ENCODE measurements at places on chromosomes 5 and 9.

GRCh38 chr9:112041199-112041535, 133.9 kb downstream of the SUSD1 start:
- DNase-seq = no peak

- DNase-seq = peak; percentile 57
These were observed 141.4 kb downstream of the NPR3 start for GRCh38 chr5:32852535-32852934.

DNA sequence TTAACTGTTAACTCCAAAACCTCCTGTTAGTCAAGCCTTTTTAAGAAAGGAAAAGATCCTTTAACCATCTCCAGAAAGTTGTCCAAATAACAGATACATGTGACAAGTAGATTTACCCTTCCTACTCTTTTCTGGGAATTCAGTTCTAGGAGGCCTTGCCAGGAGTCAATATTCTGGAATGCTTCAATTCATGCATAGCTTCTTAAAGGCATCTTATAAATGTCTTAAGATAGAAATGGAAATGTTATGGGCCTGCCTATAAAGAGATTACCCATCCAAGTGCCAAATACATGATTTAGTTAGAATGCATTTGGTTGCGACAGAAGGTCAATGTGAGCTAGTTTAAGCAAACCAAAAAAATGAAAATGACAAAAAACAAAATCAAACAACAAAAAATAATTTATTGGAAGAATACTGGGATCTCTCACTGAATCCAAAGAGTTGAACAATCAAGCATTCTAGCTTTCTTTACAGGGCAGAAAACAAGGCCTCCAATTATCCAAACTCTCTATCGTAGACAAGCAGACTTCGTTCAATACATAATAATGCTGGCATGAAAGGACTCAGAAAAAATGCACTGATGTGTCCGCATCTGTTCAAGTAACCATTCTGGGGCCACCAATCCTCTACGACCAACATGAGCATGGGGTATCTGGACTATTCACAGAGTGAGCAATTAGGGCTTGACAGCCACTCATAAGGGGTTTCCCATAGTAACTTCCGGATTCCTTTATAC, 188.6 kb downstream of the CTNND2 start:
- DNase-seq = no peak

GRCh38 chr5:33539212-33539611, 98.4 kb downstream of the TARS1 start:
- no peak for DNase-seq

GRCh38 chr5:54769072-54769471, 216.3 kb downstream of the ESM1 start:
- DNase-seq = no peak

- DNase-seq = no peak
These were observed 1.1 kb upstream of the SMC2 start for GRCh38 chr9:104092875-104093600.

GRCh38 chr9:125238915-125239446, 2.2 kb downstream of the HSPA5 start:
- no peak for DNase-seq

DNA sequence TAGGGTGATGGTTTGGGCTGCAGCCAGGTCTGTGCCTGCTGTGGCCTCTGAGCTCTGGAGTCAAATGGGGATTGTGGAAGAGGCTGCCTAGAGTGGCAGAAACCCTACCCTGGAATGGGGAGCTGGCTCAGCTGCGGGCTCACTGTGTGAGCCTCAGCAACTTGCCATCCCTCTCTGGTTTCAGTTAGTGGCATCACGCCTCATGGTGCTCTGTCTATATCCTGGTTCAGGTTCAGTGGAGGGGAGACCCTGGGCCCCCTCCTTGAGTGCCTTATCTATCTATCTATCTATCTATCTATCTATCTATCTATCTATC, 132.6 kb downstream of the PHF2 start:
- DNase-seq = no peak

GRCh38 chr5:132427281-132428146, 58.0 kb downstream of the SLC22A5 start:
- no peak for DNase-seq

DNA sequence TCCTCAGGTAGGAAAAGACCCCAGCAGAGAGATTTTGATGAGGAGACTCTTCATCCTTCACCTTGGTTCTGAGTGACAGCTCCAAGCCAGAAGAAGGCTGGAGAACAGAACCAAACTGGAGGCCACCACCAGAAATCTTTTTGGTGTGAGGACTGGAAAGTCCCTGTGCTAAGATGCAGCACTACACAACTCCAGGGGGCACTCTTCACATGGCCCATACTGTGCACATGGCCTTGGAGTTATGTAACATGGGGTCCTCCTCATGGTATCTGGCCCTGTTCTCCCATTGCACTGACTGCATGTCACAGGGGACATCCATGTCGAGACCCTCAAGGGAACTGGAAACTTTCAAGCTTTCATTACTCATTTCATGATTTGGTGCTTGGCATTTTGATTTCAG, 17.3 kb upstream of the STX17 start:
- DNase-seq = no peak

- no peak for DNase-seq
These were observed 25.0 kb upstream of the MYO10 start for GRCh38 chr5:16961131-16961530.

GRCh38 chr5:113922343-113922742, 408.8 kb downstream of the YTHDC2 start:
- no peak for DNase-seq

GRCh38 chr9:29068461-29068860, 1495.2 kb upstream of the C9orf72 start:
- DNase-seq = no peak

DNA sequence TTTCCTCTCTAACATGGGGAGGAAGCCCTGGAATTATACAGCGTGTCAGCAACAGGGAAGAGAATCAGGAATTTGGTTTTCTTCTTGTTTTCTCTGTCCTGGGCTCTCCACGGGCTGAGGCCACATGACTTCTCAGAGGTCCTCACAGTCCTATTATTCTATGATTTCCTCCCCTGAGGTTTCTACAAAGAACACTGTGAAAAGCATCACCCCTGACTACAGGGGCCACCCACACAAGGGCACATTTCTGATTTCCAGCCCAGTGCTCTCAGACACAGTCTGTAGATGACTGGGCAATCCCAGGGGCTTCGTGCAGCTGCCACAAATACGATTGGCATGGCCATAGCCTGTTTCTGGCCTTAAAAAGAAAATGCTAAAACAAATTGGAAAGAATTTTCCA, 284.9 kb downstream of the CEMIP2 start:
- DNase-seq = no peak

DNA sequence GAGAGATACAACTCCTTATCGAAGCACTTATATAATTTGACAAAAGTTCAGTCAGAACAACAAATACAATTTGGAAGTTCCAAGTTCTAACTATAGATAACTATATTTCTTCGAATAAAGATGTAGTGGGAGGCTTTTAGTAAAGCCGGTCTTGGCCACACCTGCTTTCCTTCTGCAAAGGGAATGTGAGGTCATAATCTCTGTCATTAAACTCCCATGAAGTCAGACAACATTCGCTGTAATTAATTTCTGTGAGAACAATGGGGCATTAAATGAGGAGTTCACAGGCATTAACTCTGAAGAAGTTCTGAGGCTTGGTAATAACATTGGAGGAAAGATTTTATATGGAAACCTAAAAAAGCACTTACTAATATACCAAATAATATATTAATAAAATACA, 67.5 kb downstream of the MCTP1 start:
- no peak for DNase-seq

GRCh38 chr9:5799314-5799713, 33.6 kb downstream of the ERMP1 start:
- DNase-seq = no peak

GRCh38 chr9:72656021-72656420, 134.6 kb downstream of the TMC1 start:
- no peak for DNase-seq

DNA sequence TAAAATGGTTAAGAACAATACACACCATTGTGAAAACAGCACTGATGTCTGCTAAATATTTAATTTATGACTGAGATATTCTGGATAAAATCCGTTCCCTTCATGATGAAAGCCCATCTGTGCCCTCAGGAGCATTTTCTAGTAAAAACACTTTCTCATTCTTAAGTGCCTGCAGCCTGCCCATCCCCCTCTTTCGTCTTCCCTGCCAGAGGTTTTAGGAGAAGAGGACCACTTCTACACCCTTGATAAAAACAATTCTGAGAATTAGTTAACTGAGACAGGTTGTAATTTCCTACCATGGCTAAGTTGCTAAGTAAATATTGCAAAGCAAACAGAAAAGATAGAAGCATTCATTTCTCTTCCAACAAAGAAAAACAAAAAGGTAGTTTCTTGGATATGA, 272.6 kb downstream of the ATPSCKMT start:
- no peak for DNase-seq

DNA sequence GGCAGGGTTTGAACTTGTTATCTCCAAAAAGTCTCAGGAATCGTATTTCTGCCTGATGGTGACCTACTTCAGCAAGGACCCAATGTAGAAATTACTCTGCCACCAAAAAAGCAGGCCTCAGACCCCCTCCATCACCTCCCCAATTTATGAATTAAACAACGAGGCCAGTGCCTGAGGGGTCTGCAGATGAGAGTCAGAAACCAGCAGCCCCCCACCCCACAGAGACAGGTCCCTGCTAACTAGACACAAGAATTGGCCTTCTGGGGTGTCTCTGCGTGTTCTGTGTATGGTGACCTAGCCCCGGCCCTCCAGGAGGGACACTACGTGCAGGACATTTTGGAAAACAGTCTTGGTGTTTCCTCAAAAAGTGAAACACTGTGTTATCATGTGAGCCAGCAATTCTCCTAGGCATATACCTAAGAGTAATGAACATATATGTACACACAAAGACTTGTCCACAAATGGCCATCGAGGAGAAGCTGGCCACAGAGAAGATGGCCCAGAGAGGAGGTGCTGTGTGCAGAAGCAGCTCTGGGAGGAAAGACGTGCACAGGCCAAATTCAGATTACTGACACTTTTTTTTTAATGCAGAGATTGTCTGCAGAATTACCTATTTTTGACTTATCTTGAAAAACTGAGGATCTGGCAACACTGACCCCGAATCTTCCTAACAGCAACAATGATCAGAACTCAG, 93.8 kb downstream of the ADAMTS2 start:
- DNase-seq = no peak

DNA sequence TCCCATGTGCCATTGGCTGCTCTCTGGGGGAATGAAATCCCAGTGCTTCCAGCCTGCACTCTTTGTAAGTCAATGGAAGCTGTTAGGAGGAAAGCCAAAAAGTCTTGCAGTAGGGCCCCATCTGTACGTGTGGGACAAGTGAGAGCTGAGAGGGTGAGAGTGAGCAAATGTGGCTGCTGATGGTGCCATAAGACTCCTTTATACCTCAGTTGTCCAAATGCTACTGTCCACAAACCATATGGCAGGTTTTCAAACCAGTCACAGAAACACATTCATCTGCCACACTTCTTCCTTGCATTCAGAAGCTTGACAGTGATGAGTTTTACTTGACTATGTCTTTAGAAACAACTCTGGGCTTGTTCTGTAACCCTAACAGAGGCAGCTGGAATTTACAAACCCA, 543.8 kb downstream of the CSNK1G3 start:
- DNase-seq = no peak
